ENCODE measurements at places on chromosomes 16 and 17.

DNA sequence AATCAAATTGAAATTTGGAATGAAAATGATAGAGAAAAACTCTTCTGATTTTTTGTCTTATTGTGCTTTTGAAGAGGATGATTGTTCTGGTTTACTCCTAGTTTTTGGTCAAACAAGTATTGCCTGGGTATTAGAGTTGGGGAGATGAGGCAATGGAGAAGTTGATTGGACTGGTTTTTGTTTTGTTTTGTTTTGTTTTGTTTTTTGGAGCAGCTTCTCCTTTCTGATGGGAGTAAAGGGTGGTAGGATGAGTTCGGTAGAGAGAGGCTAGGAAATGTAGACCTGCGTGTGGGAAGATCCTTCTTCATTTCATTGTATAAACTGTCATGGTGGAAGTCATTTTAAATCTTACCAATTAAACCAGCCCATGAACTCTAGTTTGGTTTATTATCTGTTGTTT lies 17.7 kb downstream of the ATP6V0A1 start:
- no peak for DNase-seq

- DNase-seq: no peak
Observed at GRCh38 chr16:66575060-66575459, 4.2 kb upstream of the CMTM2 start.

DNA sequence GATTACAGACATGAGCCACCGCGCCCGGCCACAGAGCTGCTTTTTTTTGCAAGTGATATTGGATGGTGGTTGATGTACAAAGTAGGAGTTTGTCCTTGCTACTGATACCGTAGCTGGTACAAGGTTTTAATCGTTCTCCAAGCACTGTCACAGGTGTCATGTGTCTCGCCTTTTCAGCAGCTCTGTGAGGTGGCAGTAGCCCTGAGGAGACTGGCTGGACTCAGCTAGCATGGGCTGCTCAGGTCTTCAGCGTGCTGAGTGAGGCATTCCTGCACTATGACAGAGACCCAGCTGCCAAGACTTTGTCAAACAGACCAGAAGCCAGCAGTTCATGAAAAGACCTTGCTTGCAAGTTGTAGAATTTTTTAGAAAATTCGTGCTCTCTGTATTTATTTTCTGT lies 7.2 kb downstream of the WWOX start:
- DNase-seq: no peak

DNA sequence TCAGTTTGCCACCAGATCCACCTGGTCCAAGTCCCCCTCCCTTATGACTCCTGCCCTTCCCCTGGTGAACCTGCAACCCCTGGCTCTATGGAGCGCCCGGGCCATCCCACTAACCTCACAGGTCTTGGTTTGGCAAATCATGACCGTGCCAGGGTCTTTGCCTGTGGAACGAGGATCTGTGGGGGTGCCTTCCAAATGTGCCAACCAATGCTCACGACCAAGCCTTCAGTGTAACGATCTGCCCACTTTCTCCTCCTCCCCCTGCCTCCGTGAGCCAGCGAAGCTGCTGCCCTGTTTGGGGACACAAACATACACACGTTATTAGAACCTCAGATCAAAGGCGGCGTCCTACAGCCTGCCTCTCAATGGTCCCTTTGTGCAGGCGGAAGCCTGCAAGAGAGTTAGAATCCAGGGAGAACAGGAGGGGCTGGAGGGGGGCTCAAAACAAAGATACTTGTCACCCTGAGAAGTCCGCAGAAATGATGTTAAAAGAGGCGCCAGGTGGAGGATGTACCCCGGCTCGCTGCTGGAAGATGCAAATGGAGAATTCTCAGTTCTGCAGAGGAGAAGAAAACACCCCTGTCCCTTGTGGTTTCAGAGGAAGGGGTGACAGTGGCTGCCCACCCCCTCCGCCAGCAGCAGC lies 9.0 kb upstream of the NKD1 start:
- no peak for DNase-seq

DNA sequence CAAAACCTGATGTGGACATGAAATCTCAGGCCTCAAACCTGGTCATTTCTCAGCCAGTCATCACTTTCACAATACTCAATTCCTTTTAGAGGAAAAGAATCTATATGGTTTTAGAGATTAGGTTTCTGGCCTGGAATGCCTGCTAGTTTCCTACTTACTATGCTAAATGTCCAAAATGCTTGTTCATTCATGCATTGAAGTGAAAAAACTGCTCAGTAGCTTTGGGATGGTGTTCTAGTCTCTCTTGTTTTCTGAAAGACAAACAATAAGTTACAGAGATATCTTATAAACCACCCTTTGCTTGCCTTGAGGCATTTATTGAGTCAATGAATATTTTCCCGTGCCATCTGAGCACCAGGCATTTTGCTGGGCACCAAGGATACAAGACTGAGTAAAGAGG lies 1146.5 kb upstream of the GOT2 start:
- DNase-seq: no peak

GRCh38 chr17:50261051-50261915 lies 13.0 kb upstream of the TMEM92 start:
- DNase-seq: peak; percentile 15

DNA sequence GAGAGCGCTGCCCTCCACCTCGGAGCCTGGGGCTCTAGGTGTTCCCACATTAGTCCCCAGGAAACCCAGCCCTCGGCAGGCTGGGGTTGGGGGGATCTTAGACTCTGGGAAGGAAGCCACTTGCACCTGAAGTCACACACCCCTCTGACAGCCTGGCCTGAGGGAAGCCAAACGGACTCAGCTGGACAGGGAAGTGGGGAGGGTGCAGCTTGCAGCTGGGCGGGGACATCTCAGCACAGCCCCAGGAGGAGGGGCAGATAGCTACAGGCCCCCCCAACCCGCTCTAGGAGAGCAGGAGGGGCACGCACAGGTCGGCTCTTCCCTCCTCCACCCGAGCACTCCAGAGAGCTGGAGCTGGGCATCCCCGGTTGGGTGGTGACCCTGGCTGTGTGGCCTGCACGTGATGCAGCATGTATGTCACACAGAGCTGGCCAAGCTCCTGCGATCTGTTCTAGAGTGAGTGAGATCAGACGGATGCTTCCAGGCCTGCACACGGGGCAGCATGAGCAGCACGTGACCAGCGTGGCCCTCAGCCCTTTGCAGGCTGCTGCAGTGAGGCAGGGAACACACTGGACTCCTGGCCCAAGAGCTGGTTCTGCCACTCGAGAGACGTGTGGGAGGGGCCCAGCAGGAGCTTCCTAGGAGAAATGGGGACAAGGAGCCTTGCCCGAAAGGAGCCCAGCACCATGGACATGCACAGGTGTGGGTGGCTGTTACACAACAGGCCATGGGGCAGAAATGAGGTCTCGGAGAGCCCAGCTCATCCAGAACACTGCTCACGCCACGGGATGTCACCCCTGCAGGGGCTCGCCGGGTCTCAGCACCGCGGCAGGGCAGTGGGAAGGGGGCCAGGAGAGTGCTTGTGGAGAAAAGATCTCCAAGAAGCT lies 15.4 kb downstream of the KIFC3 start:
- no peak for DNase-seq

DNA sequence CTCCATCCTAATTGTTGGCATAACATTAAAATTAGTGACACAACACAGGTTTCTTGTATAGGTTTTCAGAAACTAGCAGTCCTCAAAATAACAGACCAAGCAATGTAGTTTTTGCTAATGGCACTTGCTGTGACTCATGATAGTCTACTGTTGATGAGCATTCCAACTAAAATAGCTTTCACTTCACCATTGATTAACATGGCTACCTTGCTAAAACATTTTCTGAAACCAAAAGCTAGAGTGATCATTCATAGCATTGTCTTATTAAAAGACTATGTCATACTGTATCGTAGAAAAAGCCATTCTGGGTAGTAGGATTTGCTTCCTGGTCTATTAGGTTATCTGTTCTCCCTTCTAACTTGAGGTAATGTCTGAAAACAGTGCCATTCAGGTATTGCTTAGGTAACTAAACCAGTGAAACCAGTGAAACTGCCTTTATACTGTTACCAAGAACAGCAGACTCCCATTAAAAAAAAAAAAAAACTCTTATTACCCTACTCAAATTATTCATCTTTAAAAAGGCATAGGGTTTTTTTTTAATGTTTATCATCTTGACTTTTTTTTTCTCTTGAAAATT lies 2.5 kb upstream of the CLTC start:
- no peak for DNase-seq

DNA sequence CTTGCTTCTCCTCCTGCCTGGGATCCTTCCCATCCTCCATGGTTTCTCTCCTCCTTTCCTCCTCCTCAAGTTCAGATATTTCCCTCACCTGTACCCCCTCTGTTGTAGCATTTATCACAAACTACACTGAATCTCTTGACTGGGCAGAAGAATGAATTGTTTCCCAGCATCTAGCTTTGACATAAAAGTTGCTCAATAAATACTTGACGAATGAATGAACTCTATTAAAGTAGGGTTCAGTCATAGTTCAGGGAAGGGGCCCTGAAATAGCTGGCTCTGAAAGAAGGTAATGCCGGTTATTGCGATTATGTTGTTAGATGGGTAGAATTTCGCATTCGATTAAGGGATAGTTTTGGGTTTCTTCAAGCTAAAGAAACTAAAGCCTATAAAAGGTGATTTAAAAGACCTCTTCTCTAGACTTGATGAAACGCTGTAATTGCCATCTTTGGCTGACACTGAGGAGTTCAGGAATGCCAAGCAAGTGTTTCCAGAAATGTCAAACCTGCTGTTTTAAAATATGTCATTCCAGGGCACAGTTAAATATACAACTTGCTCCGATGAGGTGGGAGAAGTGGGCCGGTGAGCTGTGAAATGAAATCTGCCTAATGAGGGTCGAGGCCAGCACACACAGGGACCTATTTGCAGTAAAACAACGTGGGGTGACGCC lies 1.0 kb upstream of the CPD start:
- no peak for DNase-seq

DNA sequence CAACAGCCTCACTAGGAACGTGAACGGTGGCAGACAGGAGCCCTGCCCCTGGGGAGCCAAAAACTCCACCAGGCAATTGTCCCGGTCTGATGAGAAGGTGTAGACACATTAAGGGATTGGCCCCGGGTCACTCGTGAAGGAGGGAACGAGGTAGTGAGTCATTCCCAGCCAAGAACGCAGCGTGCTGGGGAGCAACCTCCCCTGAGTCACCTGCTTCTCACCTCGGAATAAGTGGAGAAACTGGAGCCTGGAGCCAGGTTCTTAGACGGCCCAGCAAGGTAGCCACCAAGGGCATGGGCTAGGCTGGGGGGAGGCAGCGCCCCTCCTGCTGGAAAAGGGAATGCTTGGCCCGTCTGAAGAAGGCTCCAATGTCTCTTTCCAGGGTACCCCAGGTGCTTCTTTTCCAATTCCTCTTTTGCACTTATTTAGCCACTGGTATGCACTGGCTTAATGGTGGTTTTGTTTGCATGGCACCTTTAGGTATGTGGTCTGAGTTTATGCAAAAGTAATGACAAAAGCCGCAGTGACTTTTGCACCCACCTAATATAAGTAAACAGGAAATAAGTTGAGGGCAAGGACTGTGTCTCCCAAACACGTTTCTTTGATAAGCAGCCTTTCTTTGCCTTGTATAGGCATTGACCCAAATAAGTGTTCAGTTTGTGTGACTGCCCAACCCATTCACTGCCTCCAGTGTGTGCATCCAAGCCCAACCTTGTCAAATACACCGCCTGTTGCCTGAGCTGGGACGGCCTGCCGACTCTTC lies 1.8 kb upstream of the HELZ start:
- DNase-seq: no peak

- DNase-seq: peak; percentile 89
Observed at GRCh38 chr17:34998205-34998604, 17.9 kb downstream of the LIG3 start.

- DNase-seq: no peak
Observed at GRCh38 chr17:883586-883962, 96.0 kb downstream of the NXN start.

GRCh38 chr16:28058839-28059589 lies 4.5 kb downstream of the GSG1L start:
- no peak for DNase-seq

DNA sequence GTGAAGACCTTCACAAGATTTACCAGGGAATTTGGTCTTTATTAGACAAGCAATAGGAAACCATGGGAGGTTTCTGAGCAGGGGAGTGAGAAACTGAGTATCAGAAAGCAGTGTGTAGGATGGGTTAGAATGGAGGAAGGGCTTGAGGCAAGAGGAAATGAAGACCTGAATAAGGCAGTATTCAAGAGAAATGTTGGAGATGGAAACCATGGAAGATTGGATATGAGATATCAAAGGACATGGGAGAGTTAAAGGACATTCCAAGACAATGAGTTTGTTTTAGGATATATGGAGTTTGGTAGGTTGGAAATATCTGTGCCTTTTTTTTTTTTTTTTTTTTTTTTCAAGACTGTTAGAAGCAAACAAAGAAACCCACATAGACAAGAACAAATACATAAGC lies 21.3 kb upstream of the FAM20A start:
- DNase-seq: no peak

GRCh38 chr16:82405736-82406135 lies 221.0 kb upstream of the CDH13 start:
- no peak for DNase-seq

- no peak for DNase-seq
Observed at GRCh38 chr17:1495265-1495989, 2.9 kb upstream of the MYO1C start.

DNA sequence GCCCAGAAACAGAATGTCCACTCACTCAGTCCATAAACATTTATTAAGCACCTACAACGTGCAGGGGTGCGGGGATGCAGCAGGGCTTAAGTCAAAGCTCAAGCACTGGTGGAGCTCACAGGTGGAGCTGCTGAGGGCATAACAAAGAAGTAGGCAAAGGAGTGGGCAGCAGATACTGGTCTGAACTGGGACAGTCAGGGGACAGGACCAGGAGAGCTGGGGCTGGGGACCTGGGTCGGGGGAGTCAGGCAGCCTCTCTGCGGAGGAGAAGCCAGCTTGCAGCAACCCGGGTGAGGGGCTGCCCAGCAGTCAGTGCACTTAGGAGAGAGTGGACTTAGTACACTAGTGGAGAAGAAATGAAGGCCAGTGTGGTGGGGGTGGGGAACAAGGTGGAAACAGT lies 10.0 kb upstream of the TNFRSF13B start:
- no peak for DNase-seq

All from GM13976 (cell line).